CD4-positive, alpha-beta T cell treated with Interleukin-10 for 1 hour (primary cell): ENCODE measurements at places on chromosomes 3 and 15.

GRCh38 chr3:79012530-79012913 is 755.3 kb downstream of the ROBO1 start:
- DNase-seq = no peak

DNA sequence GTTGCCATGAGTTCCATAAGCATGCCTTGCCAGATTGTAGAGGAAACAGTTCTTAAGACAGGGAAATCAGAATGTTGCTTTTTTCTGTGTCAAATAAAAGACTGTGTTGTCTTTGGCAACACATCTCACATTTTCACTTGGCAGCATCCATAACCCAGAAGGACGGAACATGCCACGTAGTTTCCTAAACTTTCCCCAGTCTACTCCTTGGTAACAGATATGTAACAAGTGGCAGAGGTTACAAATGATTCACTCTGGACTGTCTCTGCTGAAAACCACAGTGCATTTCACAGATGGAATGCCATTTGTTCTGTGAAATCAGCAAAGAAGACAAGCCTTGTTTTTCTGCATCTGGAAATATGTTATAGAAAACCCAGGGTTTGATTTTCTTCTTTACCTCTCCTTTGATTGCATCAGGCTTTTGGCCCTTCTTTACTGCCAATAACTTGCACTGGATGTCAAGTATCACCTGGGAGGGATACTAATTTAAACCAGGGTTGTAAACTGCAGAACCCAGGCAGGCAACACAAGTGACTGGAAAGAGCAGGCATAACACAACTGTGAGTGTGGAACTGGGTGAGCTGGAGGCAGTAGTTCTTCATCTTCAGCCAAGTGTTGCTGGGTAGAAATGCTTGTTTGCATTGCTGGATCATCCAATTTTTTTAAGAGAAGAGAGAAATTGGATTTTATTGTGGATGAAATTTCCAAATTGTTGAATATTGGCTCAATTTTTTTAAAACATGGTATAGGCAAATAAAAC is 124.4 kb upstream of the FOXB1 start:
- no peak for DNase-seq

DNA sequence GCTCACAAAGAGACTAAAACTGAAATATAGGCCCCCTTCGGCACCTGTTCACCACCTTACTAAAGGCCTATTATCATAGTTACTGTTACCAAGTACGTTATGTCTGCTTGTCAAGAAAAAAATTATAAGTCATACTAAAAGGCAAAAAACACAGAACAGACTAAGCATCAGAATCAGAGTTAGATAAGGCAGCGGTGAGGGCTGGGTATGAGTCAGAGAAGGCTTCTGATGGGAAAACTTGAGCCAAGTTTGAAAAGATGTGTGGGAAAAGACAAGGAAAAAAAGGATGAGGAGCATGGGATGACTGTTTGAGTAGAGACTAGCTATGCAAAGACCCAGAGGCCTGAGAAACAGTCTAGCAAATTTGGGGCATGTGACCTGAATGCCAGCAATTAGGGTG is 387.2 kb upstream of the SGO1 start:
- DNase-seq = no peak

GRCh38 chr15:51144021-51144532 is 49.4 kb upstream of the TNFAIP8L3 start:
- no peak for DNase-seq
